LoVo (cell line): ENCODE measurements at places on chromosomes 7 and 10.

GRCh38 chr10:75197066-75197465 lies 13.5 kb upstream of the VDAC2 start:
- no peak for DNase-seq

DNA sequence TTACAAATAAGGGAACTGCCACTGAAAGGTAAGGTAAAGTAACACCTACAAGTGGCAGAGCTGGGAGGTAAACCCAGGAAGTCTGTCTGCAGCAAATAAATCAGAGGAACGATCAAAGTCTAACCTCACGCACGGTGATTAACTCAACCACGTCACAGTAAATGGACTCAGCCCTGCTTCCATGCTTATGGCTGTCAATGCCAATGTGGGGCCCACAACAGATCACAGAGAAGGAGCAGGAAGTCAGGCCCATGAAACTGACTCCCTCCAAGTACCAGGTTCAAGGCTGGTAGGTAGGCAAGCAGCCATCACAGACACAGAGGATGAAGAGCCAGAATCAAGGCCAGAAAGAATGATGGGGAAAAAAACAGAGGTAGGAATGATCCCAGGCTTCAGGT lies 38.0 kb upstream of the ACSL5 start:
- DNase-seq: peak; percentile 55

DNA sequence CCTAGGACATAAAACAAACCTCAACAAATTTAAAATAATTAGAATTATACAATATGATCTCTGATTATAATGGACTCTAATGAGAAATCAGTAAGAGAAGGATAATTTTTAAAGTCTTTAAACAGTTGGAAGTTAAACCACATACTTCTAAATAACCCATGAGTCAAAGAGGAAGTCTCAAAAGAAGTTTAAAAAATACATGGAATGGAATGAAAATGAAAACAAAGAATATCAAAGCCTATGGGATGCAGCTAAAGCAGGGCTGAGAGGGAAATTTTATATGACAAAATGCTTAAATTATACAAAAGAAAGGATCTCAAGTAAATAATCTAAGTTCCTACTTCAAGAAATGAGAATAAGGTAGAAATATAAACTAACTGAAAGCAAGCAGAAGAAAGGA lies 460.5 kb downstream of the RPS24 start:
- DNase-seq: no peak

DNA sequence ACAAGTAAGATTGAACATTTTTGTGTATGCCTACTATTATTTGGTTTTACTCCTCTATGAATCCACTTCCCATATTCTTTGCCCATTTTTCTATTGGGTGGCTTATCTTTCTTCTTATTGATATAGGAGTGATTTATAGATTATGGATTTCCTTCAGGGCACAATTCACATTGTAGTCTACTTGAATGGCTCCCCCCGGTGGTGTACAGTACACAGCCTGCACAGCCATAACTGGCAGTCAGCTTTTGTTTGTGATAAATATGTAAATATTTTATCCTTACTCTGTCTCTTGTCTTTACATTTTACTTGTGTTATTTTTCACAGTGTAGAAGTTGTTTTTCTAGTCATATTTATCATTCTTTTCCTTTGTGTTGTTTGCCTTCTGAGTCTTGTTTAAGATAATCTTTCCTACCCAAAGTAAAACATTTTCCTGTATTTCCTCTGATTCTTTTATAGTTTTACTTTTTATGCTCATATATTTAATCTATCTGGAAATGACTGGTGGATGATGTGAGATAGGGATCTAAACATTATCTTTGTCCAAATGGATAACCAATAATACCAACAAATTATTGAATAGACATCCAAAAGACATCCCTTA lies 23.9 kb upstream of the CALD1 start:
- DNase-seq: no peak

GRCh38 chr10:111481866-111482265 lies 405.0 kb downstream of the ADRA2A start:
- DNase-seq: no peak

- DNase-seq: no peak
Observed at GRCh38 chr10:43225787-43226153, 41.1 kb downstream of the RASGEF1A start.

- DNase-seq: no peak
Observed at GRCh38 chr10:60236869-60237524, 152.7 kb downstream of the ANK3 start.

GRCh38 chr10:77636967-77637531 lies 559 bp downstream of the KCNMA1 start:
- DNase-seq: no peak

- DNase-seq: no peak
Observed at GRCh38 chr10:69881202-69881601, 79.5 kb downstream of the COL13A1 start.

GRCh38 chr7:138519061-138519798 lies 59.2 kb downstream of the TRIM24 start:
- DNase-seq: no peak

- DNase-seq: no peak
Observed at GRCh38 chr10:35412900-35413491, 76.7 kb downstream of the CCNY start.

DNA sequence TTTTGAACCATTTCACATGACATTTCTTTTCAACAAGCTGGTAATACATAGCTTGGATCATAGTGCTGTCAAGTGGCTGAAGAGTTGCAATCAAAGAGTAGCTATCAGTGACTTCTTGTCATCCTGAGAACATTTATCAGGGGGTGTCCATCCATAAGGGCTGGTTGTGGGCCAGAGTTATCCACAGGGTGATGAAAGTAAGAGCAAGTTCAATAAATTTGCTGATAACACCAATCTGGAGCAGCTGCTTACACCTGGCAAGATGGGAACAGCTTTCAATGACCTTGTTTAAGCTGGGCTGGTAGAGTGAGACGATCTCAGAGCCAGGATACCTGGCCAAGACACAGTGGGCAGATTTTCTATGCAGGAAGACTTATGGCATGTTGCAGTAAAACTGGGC lies 96.3 kb upstream of the IMMP2L start:
- DNase-seq: no peak

- no peak for DNase-seq
Observed at GRCh38 chr7:4714767-4715409, 32.8 kb downstream of the FOXK1 start.

DNA sequence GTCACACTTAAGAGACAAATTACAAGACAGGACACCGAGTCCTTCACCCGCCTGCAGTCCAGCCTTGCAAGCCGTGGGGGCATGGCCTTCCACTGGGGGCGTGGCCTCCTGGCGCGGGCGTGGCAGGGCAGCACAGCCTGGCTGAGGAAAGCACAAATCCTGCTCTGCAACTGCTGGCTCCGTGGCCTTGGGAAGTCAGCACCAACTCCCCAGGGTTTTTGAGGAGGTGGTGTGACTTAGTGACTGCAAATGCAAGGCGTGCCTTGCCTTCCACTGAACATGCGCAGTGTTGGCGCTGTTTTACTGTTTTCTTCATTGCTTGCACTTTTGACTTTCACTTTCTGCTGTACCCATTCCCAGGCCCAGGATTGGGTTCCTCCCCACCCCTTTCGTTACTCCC lies 12.9 kb upstream of the BMS1 start:
- DNase-seq: peak; percentile 60

DNA sequence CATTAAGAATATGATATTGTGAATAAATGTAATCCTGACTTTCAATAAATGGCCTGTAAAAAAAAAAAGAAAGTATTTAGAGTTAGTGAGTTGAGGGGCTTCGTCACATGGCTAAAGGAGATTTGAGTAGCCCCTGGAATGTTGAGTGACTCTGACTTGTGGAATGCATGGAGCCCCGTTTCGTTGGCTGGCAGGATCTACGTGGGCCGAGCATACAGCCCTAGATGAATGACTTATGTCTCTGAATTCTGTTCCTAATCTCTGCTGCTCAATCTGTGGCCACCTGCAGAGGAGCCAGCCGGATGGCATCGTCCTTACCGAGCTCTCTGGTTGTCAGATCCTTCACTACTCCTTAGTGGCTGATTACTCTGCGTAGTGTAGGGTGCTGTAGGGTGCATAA lies 155.7 kb downstream of the MGMT start:
- no peak for DNase-seq

GRCh38 chr10:113399065-113399464 lies 153.8 kb upstream of the HABP2 start:
- DNase-seq: no peak

GRCh38 chr10:1048349-1048731 lies 579 bp downstream of the IDI1 start:
- DNase-seq: no peak

DNA sequence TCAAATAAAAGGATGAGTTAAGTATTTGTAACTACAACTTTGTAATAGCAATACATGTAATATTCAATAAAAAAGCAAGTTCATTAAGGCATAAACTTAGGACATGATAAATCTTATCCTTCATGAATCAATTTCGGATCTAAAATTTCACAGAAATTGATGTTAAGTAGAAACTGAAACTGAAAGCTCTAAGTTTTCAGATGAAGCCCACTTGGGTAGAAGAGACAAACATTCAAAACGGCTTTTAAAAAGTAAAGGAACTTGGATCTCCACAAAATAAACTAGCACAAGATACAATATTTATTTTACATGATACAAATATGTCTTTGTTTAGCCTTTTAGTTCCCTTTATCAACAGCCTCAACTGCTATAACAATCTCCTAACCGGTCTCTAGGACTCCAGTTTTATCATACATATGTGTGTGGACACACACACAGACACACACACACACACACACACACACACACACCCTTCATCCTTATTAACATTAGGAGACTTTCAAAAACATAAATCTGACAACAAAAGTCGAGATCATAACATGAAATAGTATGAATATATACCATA lies 83.7 kb downstream of the USP6NL start:
- DNase-seq: no peak

- DNase-seq: peak; percentile 96
Observed at GRCh38 chr10:92591550-92592022, 1.3 kb upstream of the KIF11 start.

- DNase-seq: no peak
Observed at GRCh38 chr10:31586723-31587638, 268.0 kb downstream of the ZEB1 start.

DNA sequence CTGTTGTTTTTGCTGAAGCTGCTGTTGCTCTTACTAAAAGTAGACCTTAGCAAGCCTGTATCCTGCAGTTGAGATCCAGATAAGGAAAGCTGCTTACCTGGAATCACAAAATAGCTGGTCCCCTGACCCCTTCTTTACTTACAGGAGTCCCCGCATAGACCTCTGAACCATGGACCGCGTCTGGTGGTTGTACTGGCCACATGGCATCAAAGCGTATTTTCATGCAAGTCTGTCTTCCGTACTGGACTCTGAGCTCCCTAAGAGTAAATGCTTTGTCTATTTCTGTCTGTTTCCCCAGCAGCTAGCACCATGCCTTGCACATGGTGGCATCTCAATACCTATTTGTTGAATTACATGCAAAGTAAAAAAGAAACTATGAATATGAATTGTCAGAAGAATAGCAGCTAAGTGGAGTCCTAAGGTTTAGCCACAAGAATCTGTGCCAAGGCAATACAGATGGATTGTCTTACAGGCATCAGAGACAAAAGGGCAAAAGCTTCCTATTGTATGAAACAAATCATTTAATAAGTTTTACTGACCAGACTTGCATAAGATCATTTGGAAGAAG lies 159.2 kb downstream of the PAXIP1 start:
- DNase-seq: no peak

GRCh38 chr10:4602764-4603491 lies 223.1 kb upstream of the AKR1E2 start:
- DNase-seq: no peak

DNA sequence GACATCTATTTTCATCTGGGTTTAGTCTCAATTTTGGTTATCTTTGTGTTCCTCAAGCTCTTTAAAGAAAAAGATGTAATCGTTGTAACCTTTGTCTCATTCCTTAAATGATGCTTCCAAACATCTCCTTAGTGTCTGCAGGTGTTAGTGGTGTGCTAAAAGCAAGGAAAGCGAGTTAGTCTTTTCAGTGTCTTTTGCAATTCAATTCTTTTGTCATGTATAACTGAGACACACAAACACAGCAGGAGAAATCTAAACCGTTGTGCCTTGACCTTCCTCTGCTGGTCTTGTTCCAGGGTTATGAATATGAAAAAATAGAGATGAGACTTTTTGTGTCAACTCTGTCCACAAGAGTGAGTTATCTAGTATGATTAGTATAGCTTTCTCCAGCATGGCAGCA lies 40.7 kb downstream of the PIK3CG start:
- no peak for DNase-seq

GRCh38 chr10:43160046-43160920 lies 22.0 kb downstream of the CSGALNACT2 start:
- DNase-seq: no peak

DNA sequence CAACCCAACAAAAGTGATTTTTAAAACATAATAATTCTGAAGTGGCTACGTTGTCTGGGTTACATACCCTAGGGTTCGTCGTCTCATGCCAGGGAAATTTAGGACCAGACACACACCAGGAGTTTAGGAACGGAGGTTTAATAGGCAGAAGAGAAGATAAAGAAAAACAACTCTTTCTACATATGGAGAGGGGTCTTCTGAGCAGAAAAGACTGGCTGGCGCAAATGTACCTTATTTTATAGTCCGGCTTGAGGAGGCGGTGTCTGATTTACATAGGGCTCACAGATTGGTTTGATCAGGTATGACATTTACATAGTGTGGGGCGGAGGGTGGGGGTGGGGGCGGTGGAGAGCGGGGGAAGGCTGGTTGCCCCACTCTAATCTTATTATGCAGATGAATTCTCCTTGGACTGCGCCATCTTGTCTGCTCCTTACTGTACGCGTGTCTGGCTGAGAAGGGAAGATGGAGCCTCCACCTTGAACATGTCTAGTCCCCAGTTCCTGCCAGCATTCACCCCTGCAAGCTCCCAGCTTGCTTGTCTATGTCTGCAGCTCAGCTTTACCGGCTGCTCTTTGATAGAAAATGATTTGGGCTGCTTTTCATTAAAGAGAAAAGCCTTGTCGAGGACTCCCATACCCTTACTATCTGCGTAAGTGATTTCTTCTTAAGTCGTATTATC lies 98.7 kb downstream of the RALA start:
- no peak for DNase-seq

- peak; percentile 20 for DNase-seq
Observed at GRCh38 chr7:86963599-86964230, 95.7 kb downstream of the ELAPOR2 start.

GRCh38 chr7:1364068-1364905 lies 95.0 kb downstream of the MICALL2 start:
- DNase-seq: no peak

GRCh38 chr7:1086588-1087464 lies 1.1 kb upstream of the GPER1 start:
- DNase-seq: peak; percentile 59

DNA sequence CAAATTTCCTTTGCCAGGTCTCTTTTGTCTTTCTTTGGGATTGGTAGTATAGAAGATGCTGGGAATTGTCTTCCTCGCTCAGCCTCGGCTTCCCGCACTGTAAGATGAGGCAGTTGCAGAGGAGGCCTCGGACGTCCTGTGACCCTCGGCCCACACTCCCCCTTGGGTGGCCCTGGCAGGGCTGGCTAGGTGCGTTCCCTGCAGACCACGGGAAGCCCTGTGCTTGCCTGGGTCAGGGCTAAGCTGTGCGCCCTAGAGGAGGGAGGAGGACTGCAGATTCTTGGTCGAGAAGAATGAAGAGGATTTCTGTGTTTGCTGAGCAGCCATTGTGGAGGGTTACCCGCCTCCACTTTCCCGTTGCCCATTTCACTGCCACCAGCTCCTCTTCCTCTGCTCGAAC lies 42.8 kb downstream of the WIPI2 start:
- no peak for DNase-seq

GRCh38 chr10:2982146-2982545 lies 85.2 kb upstream of the PFKP start:
- DNase-seq: no peak
